Left kidney (tissue), 8 donors: ENCODE measurements at places on chromosomes 13 and 19. TPM values are rescaled to one million over a fixed set of nuclear protein-coding genes. Genes with fewer than 3 reads are reported as not detected.

Gene PAK4
- 46.1 TPM for polyA plus RNA-seq

Gene STOML3
- not detected for polyA plus RNA-seq

Gene NANOS3
- polyA plus RNA-seq = 1.2 TPM

Gene C5AR1
- polyA plus RNA-seq = 6.8 TPM

Gene ANO8
- 13.3 TPM for polyA plus RNA-seq

Gene PSG11
- not detected for polyA plus RNA-seq

Gene COX6B2
- polyA plus RNA-seq = 0.78 TPM

Gene AKAP11
- polyA plus RNA-seq = 48.3 TPM

Gene COMP
- polyA plus RNA-seq = 0.55 TPM

Gene TMEM272
- polyA plus RNA-seq = 0.42 TPM

DNA sequence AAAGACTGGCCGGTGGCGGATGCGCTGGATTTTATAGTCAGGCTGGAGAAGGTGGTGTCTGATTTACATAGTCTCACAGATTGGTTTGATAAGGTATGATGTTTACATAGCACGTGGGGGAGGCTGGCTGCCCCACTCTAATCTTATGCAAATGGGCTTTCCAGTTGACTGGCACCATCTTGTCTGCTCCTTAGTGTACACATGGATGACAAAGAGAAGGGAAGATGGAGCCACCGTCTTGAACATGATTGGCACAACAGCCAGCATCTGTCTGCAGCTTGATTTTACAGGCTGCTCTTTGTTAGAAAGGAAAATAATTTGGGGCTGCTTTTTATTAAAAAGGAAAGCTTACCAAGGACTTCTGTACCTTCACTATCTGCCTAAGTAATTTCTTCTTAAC, 265.2 kb upstream of the MAB21L1 start:
- DNase-seq = no peak

DNA sequence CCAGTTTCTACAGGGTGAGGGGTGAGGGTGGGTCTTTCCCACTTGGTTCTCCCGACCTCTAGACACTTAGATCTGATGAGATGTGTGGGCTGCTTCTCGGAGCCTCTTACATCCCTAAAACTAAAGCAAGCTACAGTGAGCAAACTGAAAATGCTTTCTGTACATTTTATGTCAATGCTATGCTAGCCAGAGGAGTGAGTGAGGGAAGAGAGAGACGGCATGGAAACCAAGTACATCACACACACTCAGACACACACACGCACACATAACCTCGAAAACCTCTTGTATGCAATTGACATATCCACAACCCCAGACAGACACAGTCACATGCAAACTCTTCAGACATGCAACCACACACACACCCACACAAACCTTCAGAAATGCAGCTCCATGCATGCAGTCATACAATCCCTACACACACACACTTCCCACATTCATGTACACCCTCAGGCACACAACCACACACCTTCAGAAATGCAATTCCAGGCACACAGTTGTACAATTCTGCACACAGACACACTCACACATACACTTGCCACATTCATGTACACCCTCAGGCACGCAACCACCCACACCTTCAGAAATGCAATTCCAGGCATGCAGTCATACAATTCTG, 1.4 kb downstream of the SLC1A6 start:
- no peak for DNase-seq

GRCh38 chr13:21330126-21330861, 128.8 kb downstream of the ZDHHC20 start:
- no peak for DNase-seq

GRCh38 chr13:87295636-87296035, 375.5 kb upstream of the SLITRK5 start:
- DNase-seq = no peak

GRCh38 chr13:100491164-100491842, 97.3 kb downstream of the GGACT start:
- DNase-seq = no peak

- no peak for DNase-seq
Measured at GRCh38 chr13:94033830-94034642, 445.4 kb downstream of the DCT start.

GRCh38 chr19:46082728-46083050, 41.8 kb downstream of the IGFL3 start:
- no peak for DNase-seq

- peak; percentile 41 for DNase-seq
Measured at GRCh38 chr13:23547000-23547590, 23.1 kb upstream of the TNFRSF19 start.

DNA sequence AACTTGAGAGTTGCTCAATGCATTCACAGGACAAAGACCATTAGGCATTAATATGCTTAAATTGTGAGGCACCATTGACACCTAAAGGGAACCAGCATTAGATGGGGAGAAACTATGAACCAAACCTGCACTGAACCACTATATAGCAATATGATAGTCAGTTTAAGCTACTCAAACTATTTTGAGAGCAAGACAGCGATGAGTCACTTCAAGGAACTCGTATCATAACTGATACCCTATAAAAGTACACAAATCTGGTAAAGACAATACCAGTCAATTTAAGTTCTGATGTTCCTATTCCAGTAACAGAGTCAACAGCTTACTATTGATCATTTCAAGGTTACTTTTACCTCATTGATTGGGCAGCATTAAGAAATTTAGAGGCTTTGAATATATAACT, 151.3 kb upstream of the ATXN8OS start:
- DNase-seq = no peak

GRCh38 chr19:44607049-44607448, 6.3 kb upstream of the IGSF23 start:
- no peak for DNase-seq

- no peak for DNase-seq
Measured at GRCh38 chr19:16888629-16889365, at the start of gene F2RL3. Gene F2RL3, plus strand, starts transcription at chr19:16888999. Its CDS starts 191 bp downstream, at chr19:16889190.

GRCh38 chr19:46913852-46914430, 53.1 kb downstream of the ARHGAP35 start:
- DNase-seq = peak; percentile 36

GRCh38 chr13:26051657-26052311, at the start of gene SHISA2:
Gene SHISA2, minus strand, starts transcription at chr13:26052016. Its CDS starts 1,041 bp downstream, at chr13:26050975.
- DNase-seq = peak; percentile 73

- DNase-seq = no peak
Measured at GRCh38 chr13:63287926-63288325, 1872.3 kb upstream of the PCDH20 start.

- DNase-seq = no peak
Measured at GRCh38 chr19:47735131-47735530, 10.2 kb upstream of the NOP53 start.

- DNase-seq = no peak
Measured at GRCh38 chr19:48645620-48646000, 377 bp downstream of the CA11 start.

DNA sequence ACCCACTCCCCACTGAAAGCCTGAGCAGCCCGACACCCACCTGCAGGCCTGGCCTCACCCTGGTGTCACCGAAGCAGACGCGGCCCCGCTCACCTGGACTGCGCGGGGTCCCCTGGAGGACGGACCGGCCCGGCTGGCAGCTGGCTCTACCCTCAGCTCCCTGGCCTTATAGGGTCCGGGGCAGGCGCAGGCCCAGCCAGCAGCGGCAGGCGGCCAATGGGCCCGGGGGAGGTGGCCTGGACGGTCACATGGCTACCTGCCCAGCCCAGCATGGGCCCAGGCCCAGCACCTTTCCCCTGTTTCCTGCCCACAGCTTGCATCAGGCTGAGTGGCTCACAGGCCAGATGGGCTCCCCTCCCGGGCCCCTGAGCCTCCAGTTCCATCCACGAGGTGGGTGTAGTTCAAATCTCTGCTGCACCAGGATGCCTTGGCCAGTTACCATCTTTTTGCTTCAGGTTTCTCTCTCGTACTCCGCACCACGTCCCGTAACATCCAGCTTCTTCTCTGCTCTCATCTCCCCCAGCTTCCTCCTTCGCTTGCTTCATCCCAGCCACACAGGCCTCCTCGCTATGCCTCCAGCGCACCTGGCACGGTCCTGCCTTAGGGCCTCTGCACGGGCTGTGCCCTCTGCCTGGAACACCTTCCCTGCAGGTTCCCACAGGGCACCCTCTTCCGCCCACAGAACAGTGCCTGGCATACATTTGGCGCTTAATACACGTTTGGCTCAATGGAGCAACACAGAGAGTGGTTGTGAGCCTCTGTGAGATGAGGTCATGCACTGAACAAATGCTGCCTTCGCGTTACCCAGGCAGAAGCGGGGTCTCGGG, at the start of gene PLIN4:
Gene PLIN4 (minus strand): TSS at position 142 of the 827 bp plus-strand sequence. CDS start 214 bp downstream, outside the sequence.
- DNase-seq = no peak

DNA sequence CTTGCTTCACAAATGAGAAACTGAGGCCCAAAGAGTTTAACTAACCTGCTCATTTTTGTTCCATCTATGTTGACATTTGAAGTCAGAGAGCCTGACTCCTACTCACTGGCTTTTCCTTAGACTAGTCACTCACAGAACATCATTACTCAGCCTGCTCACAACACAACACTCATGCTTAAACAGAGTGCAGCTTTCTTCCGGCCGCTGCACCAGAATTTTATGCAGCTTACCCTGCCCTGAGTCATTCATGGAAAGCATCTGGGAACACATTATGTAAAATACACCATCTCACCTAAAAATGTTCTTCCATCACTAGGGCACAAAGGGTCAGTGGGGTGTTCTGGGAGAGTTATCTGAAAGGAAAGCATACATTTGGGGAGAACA, 303.4 kb downstream of the SPRY2 start:
- DNase-seq = no peak

DNA sequence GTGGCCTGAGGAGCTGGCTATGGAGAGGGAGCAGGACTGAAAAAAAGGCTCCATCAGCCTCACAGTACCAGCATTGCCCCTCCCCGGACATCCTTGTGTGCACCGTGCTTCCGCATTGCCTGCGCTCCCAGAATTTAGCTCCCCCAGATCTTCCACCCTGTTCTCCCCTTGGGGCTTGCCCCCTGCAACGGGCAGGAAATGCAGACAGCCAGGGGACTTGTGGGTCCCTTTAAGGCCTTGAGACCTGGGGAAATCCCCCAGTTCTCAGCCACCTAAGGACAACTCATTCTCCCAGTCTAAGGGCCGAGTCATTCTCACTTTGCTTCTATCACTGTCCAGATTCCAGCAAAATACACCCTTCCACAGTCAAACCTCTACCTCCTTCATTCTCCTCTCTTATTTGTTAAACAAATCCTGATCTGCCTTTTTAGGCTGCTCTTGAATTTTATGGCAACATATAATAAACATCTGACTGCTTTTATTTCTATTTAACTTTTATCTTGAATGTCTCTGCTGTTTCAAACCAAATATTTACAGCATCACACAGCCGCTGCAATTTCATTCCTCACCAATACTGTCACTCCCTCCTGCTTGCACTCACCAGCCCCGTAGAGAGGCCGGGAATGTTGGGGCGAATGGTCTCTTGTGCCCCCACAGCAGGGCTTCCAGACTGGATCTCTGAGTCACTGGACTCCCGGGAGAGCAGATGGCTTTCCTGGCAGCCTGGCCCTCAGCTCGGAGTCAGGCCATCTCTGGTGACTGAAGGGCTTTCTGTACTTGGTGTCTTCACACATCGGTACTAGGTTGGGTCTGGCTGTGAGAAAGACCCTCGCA, 221.9 kb downstream of the TSHZ3 start:
- no peak for DNase-seq

GRCh38 chr19:49361438-49362047, 673 bp downstream of the TEAD2 start:
- peak; percentile 94 for DNase-seq

- no peak for DNase-seq
Measured at GRCh38 chr13:59201841-59202240, 961.9 kb downstream of the DIAPH3 start.

DNA sequence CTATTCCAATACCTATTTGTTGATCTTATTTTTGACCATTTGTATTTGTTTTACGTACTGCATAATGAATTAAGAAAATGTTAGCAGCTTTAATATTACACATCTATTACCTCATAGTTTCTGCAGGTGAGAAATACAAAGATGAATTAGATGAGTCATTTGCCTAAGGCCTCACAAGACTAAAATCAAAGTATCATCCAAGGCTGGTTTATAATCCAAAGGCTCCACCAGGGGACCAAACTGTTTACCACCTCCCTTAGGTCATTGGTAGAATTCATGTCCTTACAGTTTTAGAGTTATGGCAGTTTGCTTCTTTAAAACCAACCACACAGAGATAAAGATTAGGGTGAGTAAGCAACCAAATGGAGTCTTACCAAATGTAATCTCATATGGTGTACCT, 848.1 kb downstream of the SLITRK6 start:
- no peak for DNase-seq

- DNase-seq = no peak
Measured at GRCh38 chr19:13788991-13789390, 6.3 kb upstream of the ZSWIM4 start.

- no peak for DNase-seq
Measured at GRCh38 chr19:40578442-40578908, 1.8 kb downstream of the SHKBP1 start.
